NCI-H774 (cell line): ENCODE measurements at places on chromosomes 3 and 15.

GRCh38 chr3:76111808-76112207, 326.5 kb upstream of the ZNF717 start:
- no peak for DNase-seq

DNA sequence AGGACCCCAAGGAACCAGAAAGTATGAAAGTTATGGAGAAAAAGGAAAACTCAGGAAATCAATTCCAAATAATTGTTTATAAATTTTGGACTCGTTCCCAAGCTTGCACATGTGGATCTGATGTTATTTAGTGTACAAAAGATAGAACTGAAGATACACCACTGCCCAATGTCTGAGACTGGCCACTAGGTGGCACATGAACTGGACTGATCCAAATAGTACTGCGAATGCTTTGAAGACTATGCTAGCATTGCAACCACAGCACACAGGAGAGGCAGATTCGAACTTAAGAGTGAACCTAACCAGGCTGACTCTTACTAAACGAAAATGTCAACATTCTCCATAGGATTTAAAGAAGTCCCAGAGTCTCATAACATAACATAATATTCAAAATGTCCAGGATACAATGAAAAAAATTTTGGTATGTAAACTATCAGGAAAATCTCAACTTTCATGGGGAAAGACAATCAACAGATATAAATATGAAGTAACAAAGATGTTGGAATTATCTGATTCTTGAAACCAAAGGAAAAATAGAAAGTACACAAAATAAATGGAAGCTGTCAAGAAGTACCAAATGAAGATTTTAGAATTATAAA, 596.7 kb downstream of the FGF12 start:
- DNase-seq: peak; percentile 58

GRCh38 chr3:179151474-179151873, 3.3 kb downstream of the PIK3CA start:
- no peak for DNase-seq

DNA sequence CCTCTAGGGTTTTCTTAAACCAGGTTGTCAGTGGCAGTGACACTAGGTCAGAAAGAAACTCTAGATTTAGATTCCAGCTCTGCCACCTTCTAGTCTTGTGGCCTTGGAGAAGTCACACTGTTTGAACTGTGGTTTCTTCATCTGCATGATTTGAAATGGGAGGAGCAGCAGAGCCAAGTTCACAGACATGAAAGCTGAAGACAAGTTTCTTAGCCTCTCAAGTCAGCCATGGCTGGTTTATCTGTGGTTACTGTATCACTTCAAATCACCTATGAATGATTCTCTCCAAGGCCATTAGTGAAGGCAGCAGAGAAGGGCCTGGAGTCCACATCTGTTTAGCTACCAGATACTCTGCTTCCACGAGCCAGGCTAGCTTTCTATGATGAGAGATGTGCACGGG, 15.6 kb downstream of the CLEC3B start:
- no peak for DNase-seq

DNA sequence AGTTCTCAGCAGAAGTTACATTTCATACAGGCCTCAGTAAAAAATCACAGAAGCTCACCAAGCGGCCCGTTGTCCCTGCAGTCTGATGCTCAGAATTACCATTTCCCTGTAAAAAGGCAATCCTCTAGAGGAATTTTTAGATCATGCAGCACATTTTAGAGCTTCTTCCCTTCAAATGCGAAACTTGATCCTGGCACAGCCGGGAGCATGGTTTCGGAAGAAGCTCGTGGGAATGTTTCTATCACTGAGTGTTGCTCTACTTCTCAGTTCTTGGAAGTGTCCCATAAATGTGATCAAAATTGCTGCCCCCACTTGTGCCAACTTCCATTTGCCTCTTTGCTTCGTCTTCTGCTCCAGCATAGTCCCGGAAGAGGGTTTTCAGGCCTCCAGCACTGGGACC, 3.8 kb upstream of the H1-8 start:
- no peak for DNase-seq

- DNase-seq: no peak
Measured at GRCh38 chr15:66291816-66292570, 1.4 kb upstream of the DIS3L start.

- DNase-seq: peak; percentile 30
Measured at GRCh38 chr3:193593668-193594030, 641 bp downstream of the OPA1 start.

GRCh38 chr3:128309026-128309425, 155.7 kb downstream of the EEFSEC start:
- peak; percentile 71 for DNase-seq

GRCh38 chr3:147422601-147423536, 13.7 kb downstream of the ZIC1 start:
- no peak for DNase-seq

- no peak for DNase-seq
Measured at GRCh38 chr15:37524601-37525000, 409.8 kb upstream of the TMCO5A start.

GRCh38 chr3:125212091-125212508, 448 bp downstream of the SLC12A8 start:
- no peak for DNase-seq

DNA sequence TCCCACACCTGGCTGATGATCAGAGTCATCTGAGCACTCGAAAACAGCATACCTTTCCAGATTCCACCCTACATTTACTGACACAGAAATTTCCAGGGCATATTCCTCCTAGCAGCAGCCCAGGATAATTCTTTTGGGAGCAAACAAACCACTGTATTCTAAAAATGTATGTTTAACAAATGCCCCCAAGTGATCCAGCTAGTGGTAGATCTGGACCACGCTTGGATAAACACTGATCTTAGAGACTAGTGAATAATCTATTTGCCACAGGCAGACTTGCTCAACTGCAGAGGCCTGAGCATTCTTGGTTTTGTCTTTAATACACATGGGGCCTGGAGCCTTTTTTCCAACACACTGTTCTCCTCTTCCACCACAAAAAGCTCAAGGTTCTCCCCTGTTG, 89.6 kb downstream of the TM4SF4 start:
- no peak for DNase-seq

DNA sequence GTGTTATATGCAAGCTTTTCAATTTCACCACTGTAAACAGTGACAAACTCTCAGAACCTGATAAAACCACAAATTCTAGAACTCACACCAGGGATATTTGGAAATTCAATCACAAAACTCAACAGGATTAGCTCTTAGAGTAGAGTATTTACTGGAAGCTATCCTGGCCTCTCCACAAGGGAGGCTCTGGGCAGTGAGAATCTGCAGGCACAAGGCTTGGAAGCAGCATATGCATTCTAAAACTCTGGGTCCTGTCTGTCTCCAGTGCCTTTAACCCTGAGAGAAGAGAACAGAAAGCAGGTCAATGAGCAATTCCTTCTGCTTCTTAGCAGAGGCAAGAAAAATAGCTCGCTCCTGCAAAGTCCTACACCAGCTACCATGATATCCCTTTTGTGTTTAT, 23.4 kb downstream of the PLSCR4 start:
- no peak for DNase-seq

DNA sequence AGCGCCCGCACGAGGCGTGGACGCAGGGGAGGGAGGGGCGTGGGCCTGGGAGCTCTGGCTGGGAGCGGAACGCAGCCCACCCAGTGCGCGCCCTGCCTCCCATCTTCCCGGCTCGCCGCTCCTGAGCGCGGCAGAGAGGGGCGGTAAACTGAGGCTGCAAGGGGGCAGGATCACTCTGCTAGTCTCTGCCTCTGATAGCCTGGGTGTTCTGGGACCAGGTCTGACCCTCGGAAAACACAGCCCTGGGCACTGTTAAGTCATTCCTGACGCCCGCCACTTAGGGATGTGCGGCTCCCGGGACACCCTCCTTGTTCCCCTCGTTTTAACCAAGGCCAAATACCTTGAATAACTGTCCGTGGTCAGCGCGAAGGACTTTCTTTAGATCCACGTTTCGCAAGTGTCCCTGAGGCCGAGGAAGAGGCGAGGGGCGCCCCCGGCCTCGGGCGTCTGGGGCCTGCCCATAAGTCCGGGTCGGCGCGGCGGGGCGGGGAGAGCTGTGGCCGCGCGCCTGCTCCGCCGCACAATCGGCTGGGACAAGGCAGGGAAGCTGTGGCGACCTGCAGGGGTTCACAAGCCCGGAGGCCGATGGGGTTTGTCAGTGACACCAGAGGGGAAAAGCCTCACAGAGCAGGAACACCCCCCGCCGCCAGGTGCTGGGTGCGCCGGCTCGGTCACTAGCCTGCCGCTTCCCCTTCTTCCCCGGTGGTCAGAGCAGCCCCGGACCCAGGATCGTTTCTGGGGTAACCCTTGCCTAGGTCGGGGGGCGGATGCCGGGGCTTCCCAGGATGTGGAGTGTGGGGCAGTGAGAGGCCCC, 1.5 kb downstream of the ITPKA start:
- no peak for DNase-seq

- DNase-seq: no peak
Measured at GRCh38 chr15:31477301-31477700, 150.7 kb downstream of the KLF13 start.

- DNase-seq: peak; percentile 55
Measured at GRCh38 chr15:47870956-47871625, 153.8 kb downstream of the SEMA6D start.

GRCh38 chr15:31457161-31457560, 130.5 kb downstream of the KLF13 start:
- DNase-seq: no peak

DNA sequence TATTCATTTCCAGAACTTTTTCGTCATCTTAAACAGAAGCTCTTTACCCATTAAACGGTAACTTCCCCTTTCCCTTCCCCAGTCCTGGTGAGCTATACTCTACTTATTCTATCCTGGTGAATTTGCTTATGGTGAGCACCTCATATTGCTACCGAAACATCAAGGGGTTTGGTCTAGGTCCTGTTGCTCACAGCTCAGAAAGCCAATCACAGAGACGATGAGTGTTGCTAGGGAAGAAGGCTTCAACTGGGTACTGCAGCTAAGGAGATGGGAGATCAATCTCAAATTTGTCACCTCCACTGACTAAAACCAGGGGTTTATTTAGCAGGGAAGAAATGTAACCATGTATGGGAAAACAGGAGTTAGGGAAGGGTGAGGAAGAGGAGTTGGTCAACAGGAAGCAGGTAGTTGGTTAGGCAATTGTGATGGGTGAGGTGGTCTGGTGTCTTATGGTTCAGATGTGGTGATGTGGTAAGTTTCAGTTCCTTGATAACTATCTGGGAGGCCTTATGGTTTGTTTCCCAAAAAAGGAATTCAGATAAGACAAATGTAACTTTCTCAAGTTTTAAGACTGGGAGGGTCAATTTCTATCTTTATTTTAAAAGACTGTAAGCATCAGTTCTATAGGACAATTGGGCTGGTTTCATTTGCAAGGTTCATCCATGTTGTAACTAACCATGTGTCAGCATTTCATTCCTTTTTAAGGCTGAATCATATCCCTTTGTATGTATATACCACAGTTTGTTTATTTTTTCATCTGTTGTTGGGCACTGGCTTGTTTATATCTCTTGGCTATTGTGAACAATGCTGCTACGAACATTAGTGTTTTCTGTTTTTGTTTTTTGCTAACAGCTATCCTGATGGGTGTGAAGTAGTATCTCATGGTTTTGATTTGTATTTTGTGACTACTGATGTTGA, 24.3 kb downstream of the ARHGAP11B start:
- no peak for DNase-seq

GRCh38 chr3:11009898-11010297, 17.4 kb downstream of the SLC6A1 start:
- no peak for DNase-seq

DNA sequence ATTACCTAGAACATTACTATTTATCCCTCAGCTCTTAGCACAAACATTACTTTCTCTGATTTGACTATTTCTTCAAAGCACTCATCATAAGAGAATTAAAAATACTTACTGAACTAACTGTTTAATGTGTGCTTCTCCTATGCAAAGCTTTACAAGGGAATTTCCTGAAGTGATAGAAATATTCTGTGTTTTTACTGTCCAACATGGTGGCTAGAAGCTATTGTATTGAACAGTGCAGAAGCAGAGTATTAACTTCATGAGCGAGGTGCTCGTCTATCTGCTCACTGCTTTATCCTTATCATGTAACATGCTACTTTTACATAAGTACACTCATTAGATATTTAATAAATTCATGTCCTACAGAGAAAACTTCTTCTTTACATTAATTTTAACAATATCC, 239.1 kb downstream of the ISL2 start:
- no peak for DNase-seq

DNA sequence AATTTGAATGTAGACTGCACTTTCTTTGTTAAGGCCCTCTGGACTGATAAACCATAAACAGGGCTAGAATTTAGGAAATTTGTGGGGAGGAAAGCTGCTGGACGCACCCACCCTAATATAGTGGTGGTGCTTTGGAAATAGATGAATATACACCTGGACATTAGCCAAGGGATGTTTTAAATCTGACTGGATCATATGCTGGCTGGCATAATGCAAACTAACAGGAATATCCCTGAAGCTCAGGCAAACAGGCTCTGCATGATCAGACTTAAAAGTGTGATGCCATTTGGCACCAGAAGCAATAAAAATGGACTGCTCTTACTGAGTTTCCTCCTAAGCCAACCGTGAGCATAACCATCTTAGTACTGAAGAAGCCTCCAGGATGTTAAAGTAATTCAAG, 465.8 kb upstream of the ROBO1 start:
- DNase-seq: no peak

DNA sequence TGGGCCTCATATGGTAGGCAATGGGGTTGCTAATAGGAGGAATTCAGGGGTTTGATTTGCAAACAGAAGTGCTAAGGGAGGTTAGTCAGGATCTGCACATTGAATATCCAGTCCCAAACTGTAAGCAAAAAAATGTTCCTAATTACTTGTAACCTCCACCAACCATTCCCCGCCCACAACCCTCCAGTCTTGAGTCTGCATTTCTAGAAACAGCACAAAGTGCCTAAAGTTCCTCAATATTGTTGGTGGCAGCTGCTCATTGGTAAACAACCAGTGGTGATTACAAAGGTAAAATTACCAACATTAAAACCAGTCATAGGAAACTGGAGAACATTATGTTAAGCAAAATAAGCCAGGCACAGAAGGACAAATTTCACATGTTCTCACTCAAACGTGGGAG, 18.9 kb downstream of the HDC start:
- no peak for DNase-seq

DNA sequence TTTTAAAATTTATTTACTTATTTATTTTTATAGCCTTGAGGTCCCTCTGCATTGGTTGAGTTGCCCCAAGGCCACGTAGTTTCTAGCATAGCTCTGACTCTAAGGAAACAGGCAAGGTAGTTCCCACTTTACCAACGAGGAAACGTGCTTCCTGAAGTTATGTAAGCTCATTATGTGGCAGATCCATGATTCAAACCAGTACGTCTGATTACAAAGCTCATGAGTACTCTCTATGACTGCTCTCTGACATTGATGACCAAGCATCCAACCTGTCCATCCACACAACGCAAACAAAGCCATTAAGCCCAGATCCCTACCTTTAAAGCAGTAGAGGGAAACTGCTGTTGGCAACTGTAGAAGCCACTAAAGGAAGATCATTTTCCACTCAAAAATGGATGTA, 25.6 kb downstream of the WWTR1 start:
- DNase-seq: no peak

DNA sequence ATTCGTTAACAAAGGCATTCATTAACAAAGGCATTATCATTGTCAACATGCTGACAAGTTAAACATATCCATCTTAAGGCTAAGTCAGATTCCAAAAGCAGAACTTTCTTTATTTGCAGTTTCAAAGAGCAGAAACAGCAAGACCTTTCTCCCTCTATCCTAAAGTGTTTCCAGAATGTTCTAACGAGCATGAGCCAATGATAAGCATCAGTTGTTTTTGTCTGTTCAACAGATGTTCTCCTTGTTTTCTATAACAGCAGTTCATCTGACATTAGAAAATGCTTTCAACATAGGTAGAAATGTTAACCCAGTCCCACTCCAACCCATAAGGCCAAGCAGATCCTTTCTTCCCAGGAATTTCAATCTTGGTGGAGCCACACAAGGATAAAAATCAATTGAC, 77.6 kb upstream of the POMGNT2 start:
- DNase-seq: no peak
